ENCODE measurements at places on chromosomes 11 and 22.

GRCh38 chr22:39155421-39155820 is 2.9 kb upstream of the CBX7 start:
- DNase-seq: no peak

DNA sequence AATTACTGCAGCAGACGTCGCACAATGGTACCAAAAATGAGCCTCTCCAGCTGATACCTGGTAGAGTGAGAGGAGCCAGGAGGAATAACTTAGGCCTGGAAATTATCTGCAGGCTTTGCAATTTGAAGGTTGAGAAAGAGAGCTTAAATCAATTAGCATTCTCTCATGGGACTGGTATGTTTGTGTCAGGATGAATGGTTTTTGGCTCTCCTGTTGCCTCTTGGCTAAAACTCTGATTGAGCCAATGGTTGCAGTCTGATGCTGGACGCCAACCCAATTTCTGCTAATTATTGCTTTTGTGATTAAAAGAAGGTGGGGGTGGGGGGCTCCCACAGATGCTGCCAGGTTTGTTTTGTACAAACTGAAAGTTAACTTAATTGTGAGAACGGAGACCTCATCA is 12.5 kb upstream of the NELL1 start:
- no peak for DNase-seq

DNA sequence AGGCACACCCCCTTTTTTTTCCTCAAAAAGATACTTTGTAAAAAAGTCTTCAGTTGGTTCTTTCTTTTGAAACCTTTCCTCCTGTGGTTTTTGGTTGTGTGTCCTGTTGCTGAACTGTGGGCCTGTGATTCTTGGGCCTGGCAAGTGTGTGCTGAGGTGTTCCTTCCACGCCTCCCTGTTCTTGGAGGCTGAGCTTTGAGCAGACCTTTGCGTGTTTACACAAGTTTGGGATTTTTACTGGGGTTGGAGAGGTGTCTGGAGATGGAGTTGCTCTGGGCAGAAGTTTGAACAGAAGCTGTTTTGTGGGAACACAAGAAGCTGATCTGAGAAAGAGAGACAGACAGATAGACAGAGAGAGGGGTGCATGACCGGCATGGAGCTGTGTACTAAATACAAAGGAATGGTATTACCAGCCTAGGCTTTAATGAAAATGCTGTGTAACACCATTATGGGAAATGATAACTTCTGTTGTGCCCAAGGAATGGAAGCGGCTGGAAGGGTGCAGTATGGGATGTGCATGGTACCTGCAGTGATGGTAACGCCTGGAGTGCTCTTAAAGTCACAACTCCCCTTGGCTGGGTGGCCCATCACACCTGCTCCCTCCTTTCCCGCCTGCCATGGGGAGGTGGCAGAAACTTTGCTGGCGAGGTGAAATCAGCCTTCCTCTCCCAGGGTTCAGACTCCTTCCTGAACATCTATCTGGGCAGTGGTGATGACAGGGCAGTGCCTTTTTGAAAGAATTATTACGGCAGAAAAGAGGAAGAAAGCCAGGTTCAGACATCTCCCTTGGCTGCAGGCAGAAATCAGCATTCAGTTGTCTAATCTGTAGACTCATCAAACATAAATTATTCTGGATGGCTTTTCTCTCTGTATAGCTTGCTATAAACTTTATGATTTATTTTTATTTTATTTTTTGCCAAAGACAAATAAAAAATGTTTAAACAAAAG is 70.4 kb downstream of the LDLRAD3 start:
- DNase-seq: no peak

DNA sequence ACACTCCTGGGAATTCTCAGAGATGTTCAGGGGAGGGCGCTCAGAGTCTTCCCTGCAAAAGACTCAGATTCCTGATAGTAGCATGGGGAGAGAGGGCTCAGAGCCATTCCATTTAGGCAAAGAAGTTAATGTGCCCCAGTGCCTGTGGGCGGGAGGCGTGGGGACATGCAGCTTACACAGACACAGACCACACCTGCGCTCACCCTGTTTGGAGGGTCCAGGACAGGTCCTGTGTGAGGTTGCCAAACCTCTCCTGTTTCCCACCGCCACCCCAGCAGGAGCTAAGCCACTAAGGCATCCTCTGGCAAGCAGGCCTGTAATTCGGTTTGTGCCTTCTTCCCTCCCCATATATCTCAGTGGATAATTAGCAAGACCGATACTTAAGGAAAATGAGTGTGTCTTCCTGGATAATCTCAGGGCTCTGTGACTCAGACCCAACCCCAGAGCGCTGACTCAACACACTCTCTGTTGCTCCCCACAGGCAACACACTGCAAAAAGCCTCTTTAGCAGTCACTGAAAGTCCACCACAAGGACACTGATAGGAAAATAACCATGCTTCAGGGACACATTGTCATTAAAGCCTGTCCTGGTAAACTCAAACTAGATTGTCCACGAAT is 118.9 kb upstream of the LMO1 start:
- DNase-seq: no peak

DNA sequence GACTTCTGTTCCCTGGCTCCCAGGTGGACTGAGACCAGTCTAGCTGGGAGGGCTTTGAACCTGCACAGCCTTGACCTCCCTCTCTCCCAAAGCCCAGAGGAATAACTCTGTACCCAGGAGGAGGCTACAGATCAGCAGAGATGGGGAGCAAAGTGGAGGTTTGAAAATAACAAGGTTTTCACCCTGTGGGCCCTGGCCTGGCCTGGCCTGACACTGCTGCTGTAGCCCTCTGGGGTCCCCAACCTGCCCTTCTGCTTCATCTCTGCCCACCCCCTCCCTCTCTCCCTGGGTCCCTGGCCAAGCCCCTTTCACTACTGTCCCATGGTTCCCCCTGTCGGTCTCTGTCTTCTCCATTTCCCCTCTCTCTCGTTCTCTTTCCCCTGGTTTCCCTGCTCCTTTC is 225.2 kb downstream of the BUD13 start:
- DNase-seq: no peak

GRCh38 chr11:118216621-118217481 is 8.0 kb downstream of the JAML start:
- DNase-seq: peak; percentile 82

DNA sequence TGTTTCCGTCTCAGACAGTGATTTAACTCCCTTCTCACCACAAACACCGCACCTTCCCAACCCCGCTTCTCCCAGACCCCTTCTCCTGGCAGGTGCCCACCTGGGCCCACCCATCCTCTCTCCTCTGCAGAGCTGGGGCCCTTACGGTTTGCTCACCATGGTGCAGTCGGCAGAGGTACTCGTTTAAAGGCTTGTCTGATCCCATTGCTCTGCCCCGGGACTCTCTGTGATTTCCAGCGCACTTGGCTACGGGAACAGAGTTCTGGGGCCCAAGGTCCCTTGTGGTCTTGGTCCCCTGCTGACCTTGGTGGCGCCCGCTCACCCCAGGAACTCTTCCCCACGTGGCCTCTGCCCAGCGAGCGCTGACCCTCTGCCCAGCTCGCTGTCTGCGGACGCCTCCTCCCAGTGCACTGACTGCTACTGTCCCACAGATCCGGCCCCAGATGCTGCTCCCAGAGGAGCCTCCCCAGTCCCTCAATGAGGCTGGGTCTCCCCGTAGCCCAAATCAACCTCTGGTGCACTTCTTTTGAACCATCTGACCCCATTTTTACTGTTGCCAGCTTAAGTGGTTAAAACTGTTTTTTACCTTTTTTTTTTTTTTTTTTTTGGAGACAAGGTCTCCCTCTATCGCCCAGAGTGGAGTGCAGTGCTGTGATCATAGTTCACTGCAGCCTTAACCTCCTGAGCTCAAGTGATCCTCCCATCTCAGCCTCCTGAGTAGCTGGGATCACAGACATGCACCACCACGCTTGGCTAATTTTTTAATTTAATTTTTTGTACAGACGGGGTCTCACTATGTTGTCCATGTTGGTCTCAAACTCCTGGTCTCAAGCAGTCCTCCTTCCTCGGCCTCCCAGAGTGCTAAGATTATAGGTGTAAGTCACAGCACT is 21.3 kb upstream of the CTSD start:
- DNase-seq: no peak

- DNase-seq: no peak
Measured at GRCh38 chr11:3216027-3216525, 2.5 kb downstream of the MRGPRG start.

DNA sequence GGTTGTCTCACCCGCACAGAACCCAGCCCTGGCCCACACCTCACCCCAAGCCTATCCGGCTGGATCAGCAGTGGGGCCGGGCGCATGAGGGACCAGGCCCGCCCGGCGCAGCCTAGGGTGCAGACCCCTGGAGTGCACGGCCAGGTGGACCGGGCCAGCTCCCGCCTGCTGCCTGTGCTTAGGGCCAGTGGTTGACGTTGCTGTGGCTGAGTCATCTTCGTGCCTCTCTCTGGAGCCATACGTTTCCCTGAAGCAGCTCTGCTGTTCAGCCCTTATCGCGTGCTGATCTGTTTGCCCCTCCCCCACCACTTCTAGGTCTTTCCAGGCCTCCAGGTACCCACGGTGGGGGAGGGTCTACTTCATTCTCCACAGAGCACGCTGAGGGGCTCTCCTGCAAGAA is 39.5 kb downstream of the CDKN1C start:
- no peak for DNase-seq

- no peak for DNase-seq
Measured at GRCh38 chr11:77966338-77966737, 28.1 kb downstream of the INTS4 start.

DNA sequence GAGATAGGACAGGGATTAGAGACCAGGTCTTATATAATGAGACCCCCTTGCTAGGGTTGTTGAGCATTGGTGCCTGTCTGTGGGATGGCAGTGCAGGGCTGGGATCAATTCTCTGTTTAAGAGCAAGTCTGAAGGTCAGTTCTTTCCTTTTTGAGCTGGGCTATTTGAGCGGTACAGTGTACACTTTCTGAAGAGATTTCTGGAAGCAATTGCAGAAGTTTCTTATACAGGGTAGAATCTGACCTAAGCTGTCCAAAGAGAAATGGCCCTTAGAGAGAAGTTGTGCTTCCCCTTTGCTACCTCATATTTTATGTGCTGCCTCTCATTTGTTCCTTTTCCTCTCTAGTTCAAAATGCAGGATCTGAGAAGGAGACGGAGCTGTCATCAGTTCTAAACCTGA is 35.8 kb downstream of the CSTPP1 start:
- DNase-seq: no peak

- no peak for DNase-seq
Measured at GRCh38 chr11:36432738-36433137, 77.3 kb downstream of the TRAF6 start.
